ENCODE measurements at places on chromosomes 1 and 21.

DNA sequence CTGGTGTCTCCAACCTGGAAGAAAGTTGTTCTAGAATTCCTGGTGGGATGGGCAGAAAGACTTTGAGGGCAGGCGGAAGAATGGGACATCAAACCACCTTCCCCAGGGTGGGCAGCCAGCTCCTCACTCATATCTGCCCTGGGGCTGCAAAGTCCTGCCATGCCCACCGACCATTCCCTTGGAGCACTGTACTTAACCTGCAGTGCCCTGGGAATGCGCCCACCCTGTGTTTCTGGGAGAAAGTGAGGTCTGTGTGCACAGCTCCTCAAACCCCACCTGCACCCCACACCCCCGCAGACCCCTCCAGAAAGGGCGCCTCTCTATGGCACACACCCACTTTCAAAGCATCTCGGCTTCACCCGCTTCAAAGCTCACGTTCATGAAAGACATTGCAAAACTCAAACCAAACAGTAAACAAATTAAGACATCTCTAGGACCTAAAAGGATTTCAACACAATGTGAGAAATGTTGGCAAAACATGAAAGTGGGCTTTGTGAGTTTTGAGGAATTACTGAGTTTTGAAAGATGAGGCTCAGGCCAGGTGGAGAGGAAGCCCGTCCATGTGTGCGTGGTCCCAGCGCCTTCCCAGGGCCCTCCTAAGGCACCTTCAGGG lies 25.1 kb downstream of the KRTAP10-1 start:
- DNase-seq = no peak

- DNase-seq = no peak
Measured at GRCh38 chr1:56171670-56172069, 407.7 kb downstream of the PLPP3 start.

GRCh38 chr1:94974241-94974640 lies 47.3 kb upstream of the CNN3 start:
- DNase-seq = no peak

DNA sequence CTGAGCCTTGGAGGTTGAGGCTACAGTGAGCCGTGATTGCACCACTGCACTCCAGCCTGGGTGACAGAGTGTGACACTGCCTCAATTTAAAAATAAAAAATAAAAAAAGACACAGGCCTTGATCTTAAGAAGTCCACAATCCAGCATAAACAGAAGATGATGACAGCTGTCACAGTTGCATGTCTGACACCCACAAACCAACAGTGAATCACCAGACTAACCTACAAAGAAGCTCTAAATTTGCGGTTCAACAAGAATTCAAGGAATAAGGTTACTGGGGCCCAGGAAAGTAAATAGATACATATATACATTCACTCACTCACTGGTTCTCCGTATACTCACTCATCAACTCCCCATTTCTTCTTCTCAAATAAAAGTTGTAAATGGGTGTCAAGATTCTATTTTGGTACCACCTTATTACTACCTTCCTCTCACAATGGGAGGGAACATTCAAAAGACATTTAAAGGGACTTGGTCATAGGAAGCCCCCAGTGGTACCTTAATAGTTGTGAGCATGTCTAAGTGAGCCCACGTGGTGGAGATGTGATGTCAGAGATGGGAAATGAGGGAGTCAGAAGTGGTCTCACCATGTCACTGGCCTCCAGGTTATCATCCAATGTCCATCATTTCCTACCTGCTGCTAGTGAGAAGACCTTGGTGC lies 66.9 kb upstream of the PRDX6 start:
- DNase-seq = no peak

DNA sequence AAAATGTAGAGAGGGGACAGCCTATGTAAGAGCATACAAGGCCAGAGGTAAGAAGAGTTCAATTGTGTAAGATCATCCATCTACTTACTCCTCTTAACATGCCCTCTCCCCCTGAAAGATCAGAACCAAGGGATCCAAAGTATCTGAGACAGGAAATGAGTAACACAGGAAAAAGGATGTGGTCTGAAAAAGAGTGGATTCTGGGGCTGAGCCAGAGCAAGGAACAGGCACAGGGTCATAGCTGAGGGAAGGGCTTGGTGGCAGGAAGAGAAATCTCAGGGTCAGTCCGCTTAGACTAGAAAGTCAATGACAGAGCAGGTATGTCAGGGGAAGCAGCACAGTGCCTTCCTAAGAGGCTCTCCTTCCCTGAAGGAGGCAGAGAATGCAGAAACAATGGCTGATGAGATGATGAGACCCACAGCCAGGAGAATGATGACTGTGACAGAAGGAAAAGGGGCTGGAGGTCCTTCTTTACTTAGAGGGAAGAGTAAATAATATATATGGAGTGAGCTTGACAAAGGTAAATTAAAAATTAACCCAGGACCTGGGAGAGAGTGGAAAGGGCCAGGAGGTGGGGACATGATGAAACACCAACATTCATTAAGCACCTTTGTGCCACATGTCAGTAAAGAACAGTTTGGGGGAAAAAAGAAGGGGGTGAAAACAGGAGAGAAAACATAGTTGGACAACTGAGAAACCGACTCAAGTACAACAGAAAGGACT lies 26.2 kb upstream of the A3GALT2 start:
- DNase-seq = no peak

DNA sequence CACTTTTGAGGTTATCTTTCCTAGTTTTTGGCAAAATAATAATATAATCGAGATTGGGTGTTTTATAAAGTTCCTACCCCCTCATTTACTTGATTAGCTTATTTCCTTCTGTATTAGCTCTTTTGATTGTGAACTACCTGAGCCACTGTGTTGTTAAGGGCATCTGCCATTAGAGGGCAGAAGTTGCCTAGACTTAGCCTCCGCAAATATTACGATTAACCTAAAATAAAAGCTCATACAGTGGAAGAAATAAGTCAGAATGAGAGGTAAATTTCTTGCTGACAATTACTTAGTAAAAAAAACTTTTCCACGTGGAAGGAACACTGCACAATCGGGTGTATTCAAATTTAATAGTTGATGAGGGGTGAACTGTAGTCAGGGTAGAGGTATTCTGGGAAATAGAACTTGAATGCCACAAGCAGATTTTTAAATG lies 2.3 kb downstream of the H3-3A start:
- DNase-seq = no peak

DNA sequence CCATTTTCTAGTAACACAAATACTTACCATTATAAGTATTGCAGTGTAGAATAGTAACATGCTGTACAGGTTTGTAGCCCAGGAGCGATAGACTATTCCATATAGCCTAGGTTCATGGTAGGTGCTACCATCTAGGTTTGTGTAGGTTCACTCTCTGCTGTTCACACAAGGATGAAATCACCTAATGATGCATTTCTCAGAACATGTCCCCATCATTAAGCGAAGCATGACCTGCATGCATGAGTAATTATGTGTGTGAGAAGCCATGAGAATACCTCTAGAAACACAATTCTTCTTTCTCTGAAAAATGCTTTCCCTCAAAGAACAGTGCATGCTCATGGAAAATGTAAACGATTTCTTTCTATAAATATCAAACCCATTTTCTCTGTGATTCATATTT lies 69.3 kb downstream of the NR5A2 start:
- no peak for DNase-seq

- DNase-seq = peak; percentile 37
Measured at GRCh38 chr1:110339407-110340206, 430 bp downstream of the RBM15 start.

DNA sequence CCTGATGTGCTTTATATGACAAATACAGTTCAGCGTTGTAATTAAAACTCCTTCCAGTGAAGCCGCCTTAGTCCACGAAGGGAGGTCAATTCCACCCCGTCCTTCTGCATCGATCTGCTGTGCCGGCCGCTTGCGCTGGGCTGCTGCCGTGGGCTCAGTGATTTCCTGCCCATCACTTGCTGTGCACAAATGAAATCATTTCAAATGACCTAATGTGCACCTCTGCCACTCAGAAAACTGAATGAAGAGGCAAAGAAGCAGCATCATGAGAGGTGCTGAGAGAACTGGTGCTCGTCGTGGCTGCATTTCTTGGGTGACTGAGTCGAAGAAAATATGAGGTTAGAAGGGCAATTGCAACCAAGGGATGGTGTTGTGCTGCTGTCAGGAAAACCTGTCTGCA lies 144.3 kb upstream of the SYT6 start:
- no peak for DNase-seq

GRCh38 chr1:95236784-95237575 lies 3.0 kb downstream of the RWDD3 start:
- DNase-seq = no peak

GRCh38 chr1:20405893-20406604 lies 80.0 kb downstream of the CAMK2N1 start:
- no peak for DNase-seq

GRCh38 chr1:201630582-201630981 lies 91.7 kb downstream of the NAV1 start:
- DNase-seq = no peak

- DNase-seq = no peak
Measured at GRCh38 chr1:10940838-10941237, 71.6 kb upstream of the TARDBP start.

GRCh38 chr1:165915480-165915879 lies 88.1 kb downstream of the UCK2 start:
- DNase-seq = no peak

GRCh38 chr1:167663002-167663772 lies 33.2 kb downstream of the RCSD1 start:
- DNase-seq = no peak

All from stimulated activated CD4-positive, alpha-beta T cell treated with anti-CD3 and anti-CD28 coated beads, Interleukin-2, amount 100 ng/mL, for 48 hours (primary cell).